Heart right ventricle (tissue), 16 donors: ENCODE measurements at places on chromosomes 16 and 17. TPM values are rescaled to one million over a fixed set of nuclear protein-coding genes. Genes with fewer than 3 reads are reported as not detected.

Gene CD68
- polyA plus RNA-seq = 15.7 TPM

Gene PITPNM3
- 0.37 TPM for polyA plus RNA-seq

GRCh38 chr16:51638339-51639135 is 487.5 kb upstream of the SALL1 start:
- no peak for DNase-seq

GRCh38 chr17:71004413-71004812 is 835.1 kb downstream of the KCNJ2 start:
- no peak for DNase-seq

Gene ZNF385C
- polyA plus RNA-seq = 0.09 TPM

GRCh38 chr17:80388601-80389000 is 26.4 kb upstream of the ENDOV start:
- no peak for DNase-seq

Gene SLC6A2
- polyA plus RNA-seq = not detected

DNA sequence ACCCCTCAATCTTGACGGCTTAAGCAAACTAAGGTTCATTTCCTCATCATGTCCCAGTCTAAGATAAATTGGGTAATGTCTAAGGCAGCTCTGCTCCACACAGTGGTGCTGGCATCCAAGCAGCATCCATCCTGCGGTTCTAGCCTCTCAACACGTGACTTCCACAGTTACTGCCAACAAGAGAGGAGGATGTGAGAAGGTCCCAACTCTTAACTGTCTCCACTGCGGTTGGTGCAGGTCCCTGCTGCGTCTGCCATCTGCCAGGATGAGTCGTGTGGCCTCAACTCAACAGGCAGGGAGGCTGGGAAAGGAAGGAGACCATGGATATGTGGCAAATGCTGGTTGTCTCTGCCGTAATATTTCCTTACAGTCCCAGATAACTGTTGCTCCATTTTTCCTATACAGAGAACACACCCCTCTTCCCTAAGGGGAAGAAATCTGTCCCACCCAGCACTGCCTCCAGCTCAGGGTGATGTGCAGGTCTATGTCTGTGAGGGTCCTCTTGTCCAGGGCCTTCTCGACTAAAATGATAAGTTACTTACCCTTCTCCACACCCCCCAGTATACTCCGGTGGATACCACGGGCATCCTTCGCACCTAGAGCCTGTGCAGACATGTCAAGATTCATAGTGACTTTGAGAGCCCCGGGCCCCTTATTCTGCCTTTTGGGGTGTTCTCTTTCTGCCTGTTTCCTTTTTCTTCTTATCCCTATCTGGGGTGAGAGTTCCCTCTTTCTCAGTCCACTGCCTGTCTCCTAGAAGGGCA is 64.7 kb downstream of the KCNJ18 start:
- no peak for DNase-seq

GRCh38 chr17:29007860-29008455 is 2.1 kb upstream of the SEZ6 start:
- DNase-seq = no peak
